ENCODE measurements at places on chromosomes 1 and 21. TPM values are rescaled to one million over a fixed set of nuclear protein-coding genes. Genes with fewer than 3 reads are reported as not detected.

DNA sequence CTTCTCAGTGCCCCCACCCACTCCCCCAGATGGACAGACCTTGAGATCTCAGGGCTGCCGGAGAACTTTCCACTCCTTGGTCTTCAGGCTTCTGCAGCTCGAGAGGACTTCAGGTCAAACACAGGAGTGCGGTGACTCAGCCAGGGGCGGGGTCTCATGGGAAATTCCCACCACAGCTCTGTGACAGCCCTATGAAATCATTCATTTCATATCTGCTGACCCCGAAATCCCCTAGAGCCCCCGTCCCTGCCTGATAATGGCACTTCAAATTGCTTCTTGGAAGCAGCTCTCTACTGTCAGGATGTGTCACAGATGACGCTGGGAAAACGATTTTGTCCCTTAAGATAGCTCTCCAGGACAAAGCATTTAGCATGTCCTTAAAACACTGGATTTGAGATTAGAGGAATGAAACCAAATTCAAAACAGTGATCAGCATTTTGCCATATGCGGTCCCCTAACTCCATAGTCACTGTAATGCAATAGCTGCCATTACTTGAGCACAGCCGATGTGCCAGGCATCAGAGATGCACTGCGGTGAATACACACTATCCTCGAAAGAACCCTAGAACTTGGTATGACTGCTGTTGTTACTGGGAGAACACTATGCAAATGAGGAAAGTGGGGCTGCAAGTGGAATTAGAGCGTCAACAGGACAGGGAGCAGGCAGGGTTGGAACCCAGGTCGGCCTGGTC, at the start of gene TNFRSF9:
TNFRSF9 (minus strand) TSS at position 95 of the 692 bp plus-strand sequence. CDS start 845 bp downstream, outside the sequence.
- no peaks in the 10 kb centered on the region for H3K4me1 ChIP-seq
- no peak for DNase-seq
- H3K27me3 ChIP-seq: no peaks in the 10 kb centered on the region
- no peak within 1 kb of the TSS for H3K27ac ChIP-seq
- no peak within 1 kb of the TSS for H3K4me3 ChIP-seq

DNA sequence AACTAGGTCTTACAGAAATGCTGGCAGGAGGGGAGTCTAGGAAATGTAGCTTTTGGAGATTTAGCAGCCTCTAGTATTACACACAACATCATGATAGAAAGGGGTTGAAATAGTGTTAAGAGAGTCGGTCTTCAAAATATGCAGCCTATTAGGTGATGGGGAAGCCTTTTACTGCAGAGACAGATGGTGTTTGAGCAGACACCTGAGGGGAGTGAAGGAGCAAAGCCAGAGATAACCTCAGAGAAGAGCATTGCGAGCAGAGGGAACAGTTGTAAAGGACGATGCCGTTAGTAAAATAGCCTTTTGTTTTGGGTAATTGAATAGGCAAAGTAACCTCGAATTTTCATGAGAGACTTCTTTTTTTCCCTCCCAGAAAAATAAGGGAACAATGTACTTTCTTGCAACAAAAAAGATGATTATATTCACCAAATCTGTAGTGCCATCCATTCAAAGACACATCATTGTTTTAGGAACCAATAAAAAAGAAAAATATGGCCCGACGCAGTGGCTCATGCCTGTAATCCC, 66.3 kb upstream of the KIF1B start:
- no peaks in the 10 kb centered on the region for H3K4me1 ChIP-seq
- peaks cover 17% of the 10 kb centered on the region for H3K36me3 ChIP-seq
- H3K27me3 ChIP-seq: no peaks in the 10 kb centered on the region
- H3K27ac ChIP-seq: no peak overlapping the region

- H3K36me3 ChIP-seq: no peaks in the 10 kb centered on the region
- H3K4me1 ChIP-seq: no peaks in the 10 kb centered on the region
- no peak overlapping the region for H3K4me3 ChIP-seq
- no peaks in the 10 kb centered on the region for H3K27me3 ChIP-seq
Measured at GRCh38 chr1:48214820-48215219, 7.7 kb upstream of the SLC5A9 start.

GRCh38 chr1:175433532-175434282, 241.1 kb upstream of the KIAA0040 start:
- H3K27me3 ChIP-seq: no peaks in the 10 kb centered on the region
- DNase-seq: no peak
- H3K36me3 ChIP-seq: no peaks in the 10 kb centered on the region
- no peaks in the 10 kb centered on the region for H3K4me1 ChIP-seq
- no peak overlapping the region for H3K27ac ChIP-seq

DNA sequence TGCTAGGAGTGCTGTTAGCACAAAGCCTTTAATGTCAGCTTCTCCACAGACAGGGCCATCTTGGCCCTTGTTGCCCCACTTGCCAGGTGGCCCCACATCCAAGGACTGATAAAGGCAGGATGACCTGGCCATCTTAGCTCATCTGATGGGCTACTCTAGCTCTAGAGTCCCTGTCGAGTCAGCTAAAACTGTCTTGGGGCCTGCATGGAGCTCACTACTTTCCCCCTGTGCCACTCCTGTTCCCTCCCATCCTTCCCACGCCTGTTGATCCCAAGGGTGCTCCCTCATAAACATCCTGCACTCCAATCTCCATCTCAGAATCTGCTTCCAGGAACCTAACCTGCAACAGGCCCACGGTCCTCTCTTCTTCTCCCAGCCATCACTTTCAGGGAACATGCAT, 652 bp upstream of the GPX7 start:
- peak overlapping the region; percentile 66 for H3K4me3 ChIP-seq
- no peaks in the 10 kb centered on the region for H3K36me3 ChIP-seq
- no peak for DNase-seq
- no peak overlapping the region for H3K27ac ChIP-seq
- H3K27me3 ChIP-seq: no peaks in the 10 kb centered on the region

GRCh38 chr1:85629532-85629920, 49.0 kb downstream of the CCN1 start:
- no peak overlapping the region for H3K4me3 ChIP-seq
- DNase-seq: no peak
- H3K27me3 ChIP-seq: no peaks in the 10 kb centered on the region
- H3K4me1 ChIP-seq: peaks cover 7% of the 10 kb centered on the region
- no peaks in the 10 kb centered on the region for H3K36me3 ChIP-seq
- H3K27ac ChIP-seq: no peak overlapping the region

- peak; percentile 84 for DNase-seq
- peak within 1 kb of the TSS; percentile 55 for H3K4me3 ChIP-seq
- no peaks in the 10 kb centered on the region for H3K36me3 ChIP-seq
- no peaks in the 10 kb centered on the region for H3K27me3 ChIP-seq
- peaks cover 8% of the 10 kb centered on the region for H3K4me1 ChIP-seq
Measured at GRCh38 chr1:1349256-1350012, at the start of gene DVL1. TSS of gene DVL1 (minus strand) at chr1:1349418. CDS start at chr1:1349065, 353 bp downstream.

- no peak overlapping the region for H3K27ac ChIP-seq
- no peaks in the 10 kb centered on the region for H3K4me1 ChIP-seq
- H3K27me3 ChIP-seq: no peaks in the 10 kb centered on the region
- H3K4me3 ChIP-seq: no peak overlapping the region
Measured at GRCh38 chr1:165207853-165208515, 148.5 kb downstream of the LMX1A start.

DNA sequence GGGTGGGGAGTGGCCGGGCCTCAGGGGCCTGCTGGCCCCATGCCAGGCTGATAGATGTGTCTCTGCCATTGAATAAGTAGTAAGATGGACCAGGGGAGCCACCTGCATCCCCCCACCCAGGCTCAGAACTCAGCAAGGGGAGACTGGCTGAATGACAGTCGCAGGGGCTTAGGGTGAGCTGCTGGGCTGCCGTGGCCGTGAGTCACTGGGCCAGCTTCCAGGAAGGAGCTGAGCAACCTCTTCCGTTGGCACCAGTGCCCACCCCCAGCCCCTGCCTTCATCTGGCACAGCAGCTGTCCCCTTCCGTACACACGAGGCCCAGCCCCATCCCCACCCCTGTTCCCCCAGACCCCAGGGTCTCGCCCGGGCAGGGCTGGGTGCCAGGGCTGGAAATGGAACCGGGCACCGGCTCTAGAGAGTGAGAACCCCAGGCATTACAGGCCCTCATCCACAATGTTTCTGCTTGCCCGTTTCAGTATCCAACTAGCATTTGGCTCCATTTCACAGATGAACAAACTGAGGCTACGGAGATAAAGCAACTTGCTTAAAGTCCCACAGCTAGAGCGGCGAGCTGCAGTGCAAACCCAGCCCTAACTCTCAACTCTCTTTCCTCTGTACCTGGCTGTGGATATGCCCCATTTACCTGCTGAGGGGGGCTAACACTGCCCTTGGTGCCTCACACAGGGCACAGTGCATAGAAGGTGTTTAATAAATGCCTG, 10.2 kb downstream of the WNT4 start:
- H3K27me3 ChIP-seq: no peaks in the 10 kb centered on the region
- no peaks in the 10 kb centered on the region for H3K4me1 ChIP-seq
- no peak overlapping the region for H3K4me3 ChIP-seq

GRCh38 chr1:76425201-76426145, 350.9 kb downstream of the ST6GALNAC3 start:
- no peaks in the 10 kb centered on the region for H3K27me3 ChIP-seq
- no peak overlapping the region for H3K4me3 ChIP-seq
- H3K36me3 ChIP-seq: no peaks in the 10 kb centered on the region
- no peak for DNase-seq
- no peaks in the 10 kb centered on the region for H3K4me1 ChIP-seq

DNA sequence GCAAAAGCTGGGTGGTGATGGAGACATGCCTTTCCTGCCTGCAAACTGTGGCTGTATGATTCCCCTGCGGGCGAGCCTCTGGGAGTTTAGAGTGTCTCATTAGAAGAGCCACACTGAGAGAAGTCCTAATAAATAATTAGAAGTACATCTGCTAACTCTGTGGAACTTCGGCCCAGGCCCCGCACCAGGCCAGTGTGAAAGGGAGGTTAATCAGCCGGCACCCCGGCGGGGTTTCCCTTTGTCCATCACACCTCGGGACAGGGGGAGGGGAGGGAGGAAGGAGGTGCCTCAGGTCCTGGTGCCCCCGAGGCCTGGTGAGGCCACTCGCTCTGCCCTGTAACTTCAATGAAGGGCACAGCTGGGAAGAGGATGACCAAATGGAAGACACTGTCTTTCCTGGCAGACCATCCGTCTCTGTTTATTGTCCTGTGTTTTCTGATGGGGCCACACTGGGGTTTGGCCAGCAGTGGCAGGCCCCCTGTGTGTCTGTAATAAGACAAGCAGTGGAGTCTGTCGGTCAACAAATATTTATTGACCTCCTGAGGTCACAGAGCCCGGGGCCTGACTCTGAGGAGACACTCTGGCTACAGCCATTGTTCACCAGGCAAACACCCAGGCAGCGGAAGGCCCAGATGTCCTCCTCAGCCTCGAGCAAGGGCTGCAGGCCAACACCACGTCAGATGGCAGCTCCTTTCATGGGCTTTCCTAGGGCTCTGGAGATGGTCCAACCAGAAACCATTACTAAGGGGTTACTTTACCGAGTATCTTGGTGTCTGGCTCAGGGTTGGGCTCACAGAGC, 267.5 kb upstream of the RAB4A start:
- H3K27ac ChIP-seq: no peak overlapping the region
- DNase-seq: no peak
- H3K4me3 ChIP-seq: no peak overlapping the region

GRCh38 chr1:77978293-77978968, 441 bp downstream of the FUBP1 start:
- no peak for DNase-seq
- H3K4me3 ChIP-seq: peak overlapping the region; percentile 61
- no peaks in the 10 kb centered on the region for H3K27me3 ChIP-seq
- peak overlapping the region; percentile 93 for H3K27ac ChIP-seq

DNA sequence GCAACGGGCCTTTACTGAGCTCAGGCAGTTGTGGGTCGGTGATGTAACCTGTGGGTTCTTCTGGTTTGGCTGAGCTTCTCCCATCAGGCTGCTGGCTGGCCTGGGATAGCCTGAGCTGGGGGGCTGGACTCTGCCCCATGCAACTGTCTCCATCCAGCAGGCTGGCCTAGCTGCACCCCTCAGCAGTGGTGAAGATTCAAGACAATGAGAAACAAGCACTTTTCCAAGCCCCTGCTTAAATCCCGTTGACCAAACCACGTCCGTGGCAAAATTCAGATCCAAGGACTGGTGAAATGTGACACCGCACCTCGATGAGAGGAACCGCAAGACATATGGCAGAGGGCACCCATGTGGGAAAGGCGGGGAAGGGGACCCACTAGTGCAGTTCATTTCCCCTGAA, 25.6 kb downstream of the PRSS38 start:
- no peaks in the 10 kb centered on the region for H3K36me3 ChIP-seq
- DNase-seq: no peak
- H3K27ac ChIP-seq: no peak overlapping the region
- H3K4me1 ChIP-seq: no peaks in the 10 kb centered on the region
- no peak overlapping the region for H3K4me3 ChIP-seq

- H3K27ac ChIP-seq: no peak overlapping the region
- DNase-seq: no peak
- H3K4me3 ChIP-seq: no peak overlapping the region
- H3K27me3 ChIP-seq: no peaks in the 10 kb centered on the region
Measured at GRCh38 chr1:15137809-15138208, 15.7 kb upstream of the TMEM51 start.

DNA sequence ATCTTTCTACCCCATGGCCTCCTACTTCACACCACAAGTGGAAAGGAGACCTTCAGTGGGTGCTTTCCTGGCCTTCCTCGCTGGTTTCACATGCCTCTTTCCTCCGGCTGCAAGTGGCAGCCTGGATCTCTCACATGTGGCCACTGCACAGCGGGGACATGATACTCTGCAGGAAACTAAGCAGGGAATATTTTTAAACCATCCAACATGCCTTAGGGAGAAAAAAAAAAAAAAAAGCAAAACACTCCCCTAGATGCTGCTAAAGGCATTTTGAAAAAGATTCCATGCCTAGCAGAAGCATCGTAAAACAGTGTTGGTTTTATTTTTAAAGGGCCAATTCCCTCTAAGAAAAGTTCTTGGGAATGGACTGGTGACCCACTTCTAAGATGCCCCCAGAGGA, 12.2 kb upstream of the GJA5 start:
- H3K27ac ChIP-seq: no peak overlapping the region
- H3K4me1 ChIP-seq: no peaks in the 10 kb centered on the region
- H3K36me3 ChIP-seq: no peaks in the 10 kb centered on the region
- no peak overlapping the region for H3K4me3 ChIP-seq
- H3K27me3 ChIP-seq: no peaks in the 10 kb centered on the region
- DNase-seq: no peak

Gene HLX
- polyA plus RNA-seq: 5.9 TPM

Gene COL9A2
- 7.5 TPM for polyA plus RNA-seq

Gene UMODL1
- 0.02 TPM for polyA plus RNA-seq

Gene ELAPOR1
- polyA plus RNA-seq: 46.9 TPM

Gene RGS21
- polyA plus RNA-seq: not detected

Gene REG4
- 32.3 TPM for polyA plus RNA-seq

Gene GGPS1
- 9.7 TPM for polyA plus RNA-seq

Gene ATAD3C
- 11.4 TPM for polyA plus RNA-seq
